ENCODE measurements at places on chromosomes 5 and 9.
A peak's percentile ranks its signal among the peaks of the same experiment; 100 is the strongest.

- DNase-seq, result no peak
Measured at GRCh38 chr5:79871364-79872120, 119.5 kb downstream of the MTX3 start.

GRCh38 chr9:83569326-83569725, 31.1 kb upstream of the FRMD3 start:
- no peak for DNase-seq

- DNase-seq, result no peak
Measured at GRCh38 chr5:119291056-119291455, 64.8 kb upstream of the TNFAIP8 start.

GRCh38 chr5:164561933-164562872, 1056.8 kb downstream of the MAT2B start:
- no peak for DNase-seq

DNA sequence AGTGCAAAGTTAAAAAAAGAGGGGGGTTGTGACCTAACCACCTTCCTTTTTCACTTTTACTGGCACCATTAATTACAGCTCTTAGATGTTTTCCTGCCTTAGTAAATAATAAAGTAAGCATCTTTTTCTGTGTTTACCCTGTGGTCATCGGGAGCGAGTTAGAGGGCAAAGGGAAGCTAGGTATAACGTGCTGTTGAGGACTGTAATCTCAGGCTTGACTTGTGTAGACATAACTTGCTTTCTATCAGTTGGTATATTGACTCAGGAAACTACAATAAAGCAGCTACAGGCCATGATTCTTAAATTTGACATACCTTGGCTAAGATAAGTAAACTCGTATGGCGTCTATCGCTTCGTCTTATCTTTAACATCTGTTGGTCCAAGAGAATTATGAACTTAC, 509.8 kb upstream of the CHD1 start:
- DNase-seq, result no peak

GRCh38 chr5:109350537-109351270, 59.1 kb downstream of the PJA2 start:
- DNase-seq, result no peak

DNA sequence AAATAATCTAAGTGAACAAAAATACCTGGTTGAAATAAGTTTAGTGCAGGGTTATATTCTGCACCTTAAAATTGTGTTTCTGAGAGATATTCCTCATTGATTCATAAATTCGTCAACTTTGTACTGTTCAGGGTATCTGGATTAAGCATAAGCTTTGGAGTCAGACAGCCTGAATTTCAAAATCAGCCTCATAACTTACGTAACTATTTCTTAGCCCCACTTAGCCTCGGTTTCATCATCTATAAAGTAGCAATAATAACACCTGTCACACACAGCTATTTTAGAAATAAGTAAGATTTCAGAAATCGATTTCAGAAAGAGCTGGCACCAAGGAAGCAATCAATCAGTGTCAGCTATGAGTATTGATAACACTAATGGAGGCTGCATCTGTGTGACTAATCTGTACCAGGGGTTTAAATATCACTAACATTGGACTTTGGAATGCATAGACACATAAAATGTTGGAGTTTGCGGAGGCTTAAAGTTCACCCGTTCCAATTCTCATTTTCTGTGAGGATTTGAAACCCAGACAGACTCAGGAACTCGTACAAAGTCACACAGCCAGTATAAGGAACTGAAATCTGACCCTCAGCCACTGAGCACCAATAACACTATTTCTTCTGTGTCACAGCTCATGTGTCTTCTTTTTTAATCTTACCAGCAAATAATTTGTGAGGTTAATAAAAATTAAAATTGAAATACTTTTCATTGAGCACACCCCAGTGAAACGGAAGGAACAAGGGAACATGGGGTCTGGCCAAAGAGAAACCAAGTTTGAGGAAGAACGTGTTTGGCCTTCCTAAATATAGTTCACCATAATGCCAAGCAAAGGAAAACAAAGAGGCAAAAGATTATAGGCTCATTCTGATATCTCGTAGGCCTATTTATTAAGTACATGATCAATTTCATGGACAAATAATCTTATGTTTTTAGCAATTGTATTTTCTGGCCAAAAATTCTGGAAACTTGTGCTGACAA, 194.4 kb upstream of the PTGER4 start:
- no peak for DNase-seq

GRCh38 chr9:7570107-7570720, 229.4 kb downstream of the DMAC1 start:
- DNase-seq, result peak; percentile 79

- DNase-seq, result no peak
Measured at GRCh38 chr5:57450991-57451876, 31.4 kb downstream of the ACTBL2 start.

DNA sequence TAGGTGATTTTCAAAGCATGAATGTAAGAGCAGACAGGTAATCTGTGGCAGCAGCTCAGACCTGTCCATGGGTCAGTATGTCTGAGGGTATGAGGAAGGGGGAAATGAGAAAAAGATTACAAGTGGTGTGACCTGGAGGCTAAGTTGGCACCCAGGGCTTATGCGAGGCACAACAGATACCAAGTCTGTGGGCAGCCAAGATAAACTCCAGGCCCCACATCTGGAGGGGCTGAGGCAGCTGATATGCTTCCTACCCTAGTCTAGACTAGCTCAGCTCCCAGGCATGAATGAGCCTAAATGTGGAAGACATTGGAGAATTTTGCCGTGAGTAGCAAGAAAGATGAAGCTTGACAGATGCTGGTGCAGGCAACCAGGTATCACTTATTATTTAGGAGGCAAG, 151.7 kb downstream of the PIK3R1 start:
- DNase-seq, result no peak

DNA sequence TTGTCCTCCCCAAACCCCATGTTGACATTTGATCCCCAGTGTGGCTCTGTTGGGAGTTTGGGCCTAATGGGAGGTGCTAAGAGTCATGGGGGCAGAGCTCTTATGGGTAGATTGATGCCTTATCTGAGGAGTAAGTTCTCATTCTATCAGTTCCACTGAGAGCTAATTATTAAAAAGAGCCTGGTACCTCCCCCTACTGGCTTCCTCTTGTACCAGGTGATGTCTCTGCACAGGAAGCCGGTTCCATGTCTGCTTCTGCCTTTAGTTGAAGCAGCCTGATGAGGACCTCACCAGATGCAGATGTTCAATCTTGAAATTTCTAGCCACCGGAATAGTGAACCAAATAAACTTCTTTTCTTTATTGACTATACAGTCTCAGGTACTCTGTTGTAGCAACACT, 10.8 kb downstream of the GABRB2 start:
- DNase-seq, result no peak

- DNase-seq, result no peak
Measured at GRCh38 chr5:1219098-1219767, 5.9 kb upstream of the SLC6A18 start.

DNA sequence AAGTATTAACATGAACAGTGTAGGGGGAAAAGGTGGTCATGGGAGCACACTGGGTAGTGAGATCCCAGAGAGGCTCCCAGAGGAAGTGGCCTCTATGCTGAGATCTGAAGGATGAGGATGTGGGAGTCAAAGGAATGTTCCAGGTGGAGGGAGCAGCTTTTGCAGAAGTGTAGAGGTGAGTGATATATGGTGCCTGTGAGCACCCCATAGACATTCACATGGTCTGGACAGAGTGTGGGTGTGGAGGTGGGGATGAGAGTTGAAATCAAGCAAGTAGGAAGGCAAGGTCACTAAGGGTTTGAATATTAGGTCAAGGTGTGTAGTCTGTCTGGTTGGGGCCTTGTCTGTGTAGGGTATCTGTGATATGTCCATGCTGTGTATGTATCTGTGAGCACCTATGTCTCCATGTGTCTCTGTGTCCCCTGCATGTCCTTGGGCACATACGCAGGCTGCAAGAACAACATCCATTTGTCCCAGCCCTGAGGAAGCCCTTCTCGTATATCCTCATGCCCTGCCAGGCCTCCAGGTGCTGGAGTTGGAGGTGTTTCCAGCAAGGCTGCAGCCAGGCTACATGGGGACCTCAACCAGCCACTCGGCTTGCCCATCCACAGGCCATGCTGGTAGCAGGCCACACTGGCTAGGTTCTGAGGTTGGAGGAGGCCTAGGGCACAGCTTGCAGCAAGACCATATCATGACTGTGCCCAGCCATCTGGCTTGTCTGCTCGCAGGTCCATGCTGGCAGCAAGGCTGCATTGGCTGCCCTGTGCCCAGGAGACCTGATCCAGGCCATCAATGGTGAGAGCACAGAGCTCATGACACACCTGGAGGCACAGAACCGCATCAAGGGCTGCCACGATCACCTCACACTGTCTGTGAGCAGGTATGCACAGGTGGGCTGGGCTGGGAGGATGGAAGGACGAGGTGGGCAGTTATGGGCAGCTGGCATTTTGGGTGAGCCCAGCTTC, 4.7 kb downstream of the PDLIM4 start:
- DNase-seq, result peak; percentile 23

DNA sequence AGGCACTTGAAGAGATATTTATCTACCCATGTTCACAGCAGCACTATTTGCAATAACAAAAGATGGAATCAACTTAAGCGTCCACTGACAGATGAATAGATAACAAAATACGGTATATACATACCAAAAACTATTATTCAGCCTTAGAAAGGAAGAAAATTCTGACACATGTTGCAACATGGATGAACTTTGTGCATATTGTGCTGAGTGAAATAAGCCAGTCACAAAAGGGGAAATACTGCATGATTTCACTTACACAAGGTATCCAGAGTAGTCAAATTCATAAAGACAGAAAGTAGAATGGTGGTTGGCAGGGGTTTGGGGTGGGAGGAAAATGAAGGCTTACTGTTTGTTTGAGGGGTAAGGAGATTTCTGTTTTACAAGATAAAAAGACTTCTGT, 66.0 kb downstream of the FBN2 start:
- no peak for DNase-seq

GRCh38 chr9:131543141-131543540, 2.2 kb upstream of the PRRT1B start:
- DNase-seq, result no peak

GRCh38 chr9:120616966-120617935, 37.3 kb upstream of the CDK5RAP2 start:
- DNase-seq, result no peak

DNA sequence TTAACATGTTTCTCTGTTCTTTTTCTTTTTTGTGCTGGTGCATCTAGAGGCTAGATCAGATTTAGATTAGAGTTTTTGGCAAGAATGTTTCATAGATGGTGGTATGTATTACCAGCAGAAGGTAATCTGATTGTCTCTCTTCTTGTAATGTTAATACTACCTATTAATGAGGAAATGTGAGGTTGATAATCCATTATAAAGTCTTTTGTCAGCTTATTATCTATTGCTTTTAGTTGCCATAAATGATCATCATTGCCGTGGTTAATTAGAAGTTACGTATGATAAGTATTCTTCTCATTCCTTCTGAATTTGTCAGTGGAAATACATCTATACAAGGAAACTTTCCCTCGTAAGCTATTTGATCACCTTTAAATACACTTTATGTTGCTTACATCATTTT, 135.0 kb downstream of the PAM start:
- DNase-seq, result no peak

DNA sequence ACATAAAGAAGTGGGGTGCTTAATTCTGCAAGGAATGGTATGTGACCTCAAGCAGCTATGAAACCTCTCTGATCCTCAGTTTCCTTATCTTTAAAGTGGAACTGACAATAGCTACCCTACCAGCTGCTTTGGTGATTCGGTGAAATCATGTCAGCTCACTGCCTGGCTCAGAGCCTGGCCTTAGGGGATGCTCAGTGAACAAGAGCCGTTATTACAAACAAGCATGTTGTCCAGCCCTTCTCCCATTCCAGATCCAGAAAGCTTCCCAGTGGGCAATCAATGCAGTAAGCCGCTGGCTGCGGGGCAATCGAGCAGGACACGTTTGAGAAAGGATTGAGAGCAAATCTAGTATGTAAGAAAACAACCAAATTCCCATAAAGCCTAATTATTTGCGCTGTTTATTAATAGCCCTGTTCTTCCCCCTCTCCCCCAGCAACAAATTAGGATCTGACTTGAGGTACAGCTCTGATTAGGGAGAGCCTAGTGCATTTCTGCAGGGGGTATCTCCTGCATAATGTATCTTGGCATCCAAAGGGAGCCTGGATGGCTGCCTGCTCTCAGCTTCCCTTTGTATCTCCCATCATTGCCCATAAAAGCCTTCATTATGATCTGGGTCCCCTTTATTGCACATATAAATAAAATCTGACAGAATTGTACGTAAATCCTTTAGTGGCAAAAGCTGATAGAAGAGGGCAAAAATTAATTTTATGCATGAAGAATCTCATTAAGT, 371.4 kb downstream of the TMEM232 start:
- no peak for DNase-seq

DNA sequence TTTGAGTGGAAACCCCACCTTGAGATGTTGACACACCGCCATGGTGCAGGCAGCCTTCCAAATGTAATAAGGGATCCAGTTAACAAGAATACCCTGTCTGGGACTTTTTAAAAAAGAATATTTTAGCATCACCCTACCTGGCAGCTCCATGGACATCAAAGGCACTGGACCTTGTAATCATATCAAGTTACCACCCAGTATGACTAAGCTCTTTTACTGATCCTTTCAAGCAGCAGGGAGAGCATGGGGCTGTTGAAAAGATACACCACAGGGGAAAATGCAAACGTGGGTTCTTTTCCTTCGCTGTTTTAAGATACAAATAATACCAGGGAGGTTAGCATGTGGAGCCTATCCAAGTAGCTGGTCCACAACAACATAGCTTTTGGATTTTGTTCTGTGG, 211.2 kb downstream of the SAXO1 start:
- DNase-seq, result no peak

- no peak for DNase-seq
Measured at GRCh38 chr5:43573058-43573457, 16.2 kb upstream of the PAIP1 start.

DNA sequence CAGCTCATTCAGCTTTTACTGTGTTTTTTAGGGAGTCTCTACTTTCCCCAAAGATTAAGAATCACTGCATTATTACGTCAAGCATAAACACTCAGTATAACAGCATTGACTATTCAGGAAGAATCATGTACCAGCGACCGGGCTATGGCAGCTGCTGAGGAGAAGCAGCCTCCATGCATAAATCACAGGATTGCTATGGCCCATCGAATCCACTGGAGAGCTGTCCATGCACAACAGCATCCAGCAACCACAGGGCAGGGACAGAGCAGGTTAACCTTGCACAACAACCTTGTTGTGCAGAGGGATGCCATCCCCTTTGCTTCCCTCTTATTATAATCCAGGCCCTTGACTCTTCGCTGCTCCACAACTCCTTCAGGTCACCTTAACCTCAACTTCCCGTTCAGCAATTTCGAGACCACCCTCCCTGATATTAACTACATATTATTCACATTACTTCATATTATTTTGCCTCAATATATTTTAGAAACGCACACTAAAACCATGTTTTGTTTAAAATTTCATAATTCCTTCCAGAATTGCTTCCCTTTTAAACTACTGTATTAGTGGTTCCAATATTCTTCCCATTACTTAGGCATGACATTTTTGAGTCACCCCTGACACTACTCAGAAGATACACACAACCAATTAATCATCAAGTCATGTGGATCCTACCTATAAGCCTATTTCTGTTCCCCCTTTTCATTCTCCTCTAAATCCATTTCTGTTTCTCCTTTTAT, 991 bp downstream of the IARS1 start:
- no peak for DNase-seq

GRCh38 chr5:606061-606460, 6.1 kb upstream of the CEP72 start:
- no peak for DNase-seq

- no peak for DNase-seq
Measured at GRCh38 chr9:129751841-129752801, 721 bp downstream of the PTGES start.

All from stimulated activated CD8-positive, alpha-beta memory T cell treated with anti-CD3 and anti-CD28 coated beads, Interleukin-4, amount 100 ng/mL, for 48 hours (primary cell).